Breast epithelium (tissue), 4 donors: ENCODE measurements at places on chromosomes 5 and 9.
A peak's percentile ranks its signal among the peaks of the same experiment; 100 is the strongest.

- no peak for DNase-seq
These were observed 379.5 kb upstream of the GRAMD2B start for GRCh38 chr5:126043688-126044087.

DNA sequence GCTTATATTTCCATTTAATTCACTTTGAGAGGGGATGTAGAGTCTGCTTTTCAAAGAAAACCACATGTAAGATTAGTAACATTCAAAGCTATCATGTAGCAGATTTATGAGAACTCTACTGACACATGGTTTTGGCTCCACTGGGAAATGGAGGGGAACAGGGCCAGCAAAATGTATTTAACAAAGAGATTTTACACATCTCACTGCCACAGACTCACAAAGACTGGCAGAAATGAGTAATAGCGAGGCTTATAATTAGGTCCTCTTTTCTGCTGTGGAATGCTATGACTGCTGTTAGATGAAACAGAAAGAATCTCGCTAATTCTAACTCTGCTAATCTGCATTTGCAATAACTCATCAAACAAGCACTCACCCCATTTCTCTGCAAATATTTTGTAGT lies 4.5 kb downstream of the DAP start:
- DNase-seq: no peak

DNA sequence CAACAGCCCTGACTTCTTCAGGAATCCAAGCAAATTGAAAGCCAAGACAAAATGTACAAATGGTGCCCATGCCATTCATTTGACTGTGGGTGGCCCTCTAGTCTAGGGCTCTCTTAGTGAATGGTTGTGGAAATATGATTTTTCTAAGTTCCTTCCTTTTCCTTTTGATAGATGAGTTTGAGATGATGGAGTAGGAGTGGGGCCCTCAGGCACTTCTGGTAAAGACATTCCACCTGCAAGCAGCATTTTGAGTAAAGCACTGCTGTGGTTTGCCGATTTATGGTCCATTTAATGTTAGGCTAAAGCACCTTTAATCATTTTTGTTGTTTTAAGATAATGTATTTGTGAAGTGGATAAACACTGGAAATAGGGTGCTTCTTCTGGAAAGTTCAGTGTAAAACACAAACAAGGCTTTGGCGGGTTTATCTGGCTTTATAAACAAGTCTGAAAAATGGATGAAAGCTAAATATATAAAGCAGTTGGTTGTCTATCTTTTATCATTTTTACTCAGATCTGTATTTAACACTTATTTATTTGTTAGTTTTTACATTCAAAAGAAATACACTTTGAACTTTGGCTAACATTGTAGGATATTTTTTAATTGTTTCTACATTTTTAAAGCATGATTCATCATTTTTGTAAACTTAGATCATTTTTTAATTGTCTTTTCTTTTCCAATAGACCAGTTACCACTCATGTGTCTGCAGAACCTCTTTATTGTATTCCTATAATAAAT lies 213.5 kb downstream of the PJA2 start:
- DNase-seq: no peak

DNA sequence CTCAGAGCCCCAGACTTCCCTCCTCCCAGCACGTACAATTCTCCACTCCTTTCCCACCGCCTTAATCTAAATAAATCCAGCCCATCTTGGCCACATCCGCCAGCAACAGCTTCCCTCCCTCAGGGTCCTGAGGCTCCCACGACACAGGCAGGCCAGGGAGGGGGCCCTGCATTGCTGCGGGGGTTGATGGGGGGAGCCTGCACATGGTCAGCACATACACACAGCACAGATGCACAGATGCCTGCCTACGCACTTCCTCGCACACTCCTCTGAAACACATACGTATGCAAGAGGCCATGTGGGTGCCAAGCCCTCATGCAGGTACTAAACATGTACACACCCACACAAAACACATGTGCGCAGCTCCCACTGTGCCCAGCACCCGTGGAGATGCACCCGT lies 14.8 kb downstream of the PDGFRB start:
- no peak for DNase-seq

- DNase-seq: no peak
These were observed 71.6 kb downstream of the ERCC6L2 start for GRCh38 chr9:95947118-95947517.

DNA sequence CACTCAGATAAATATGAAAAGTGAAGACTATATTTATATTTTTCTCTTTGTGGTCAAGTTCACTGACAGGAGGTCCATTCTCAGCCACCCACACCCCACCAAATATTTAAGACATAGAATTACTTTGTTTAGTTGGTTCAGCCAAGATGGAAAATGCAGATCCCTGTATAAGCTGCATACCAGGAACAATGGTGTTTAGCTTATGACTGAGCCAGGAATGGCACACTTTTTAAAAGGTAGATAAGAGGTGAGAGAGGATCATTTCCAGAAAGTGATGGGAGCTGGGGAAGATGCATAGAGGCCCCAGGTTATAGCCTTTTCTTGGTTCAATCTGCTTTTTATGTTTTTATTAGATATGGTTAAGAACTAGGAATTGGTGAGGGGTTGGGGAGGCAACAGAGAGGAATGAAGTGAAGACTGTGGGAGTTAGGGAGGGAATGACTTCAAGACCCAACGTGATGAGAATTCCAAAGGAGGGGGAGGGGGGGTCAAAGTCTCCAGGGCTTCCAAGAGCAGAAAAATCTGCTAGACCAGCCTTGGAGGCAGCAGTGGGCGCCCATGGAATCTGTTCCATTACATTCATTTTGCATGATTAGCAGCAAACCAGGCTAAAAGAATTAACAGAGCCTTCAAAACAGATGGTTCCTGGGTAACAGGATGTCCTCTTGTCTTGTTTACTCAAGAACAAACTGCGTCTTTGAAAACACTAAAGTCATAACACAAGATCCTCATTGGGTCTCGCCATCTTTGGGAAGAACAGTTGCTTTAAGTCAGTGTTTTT lies 95.2 kb downstream of the FGF1 start:
- no peak for DNase-seq

- DNase-seq: no peak
These were observed 64.6 kb downstream of the ACTBL2 start for GRCh38 chr5:57417971-57418370.

DNA sequence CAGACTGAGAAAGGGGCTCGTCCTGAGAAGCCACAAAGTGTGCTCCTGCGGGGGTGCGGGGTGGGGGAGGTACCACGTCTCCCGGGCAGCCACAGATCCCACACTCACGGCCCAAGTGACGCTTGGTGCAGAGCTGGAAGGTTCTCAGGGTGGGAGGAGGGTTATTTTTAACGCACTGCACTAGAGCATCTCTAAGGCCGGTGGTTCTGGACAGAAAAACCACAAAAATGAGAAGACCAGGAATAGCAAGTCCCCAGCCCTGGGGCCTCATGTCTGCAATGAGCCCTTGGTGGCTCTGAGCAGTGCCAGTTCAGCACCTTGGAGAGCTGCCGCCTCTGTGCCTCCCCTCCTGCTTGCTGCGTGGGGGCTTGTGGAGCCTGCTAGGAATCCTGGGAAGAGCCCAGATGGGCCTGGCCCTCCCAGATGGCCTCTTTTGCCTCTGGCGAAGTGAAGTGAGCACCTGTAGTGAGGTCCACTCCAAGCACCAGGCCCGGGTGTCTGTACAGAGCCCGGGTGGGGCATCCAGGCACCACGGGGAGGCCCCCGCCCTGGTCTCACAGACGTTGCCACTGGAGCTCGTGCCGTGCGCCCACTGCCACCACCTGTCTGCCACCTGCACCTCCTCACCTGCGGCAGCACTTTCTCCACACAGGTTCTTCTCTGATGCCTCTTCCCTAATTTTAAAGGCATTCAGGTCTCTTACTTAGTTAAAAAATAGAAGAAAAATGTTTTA lies 48.9 kb upstream of the CACNA1B start:
- no peak for DNase-seq

DNA sequence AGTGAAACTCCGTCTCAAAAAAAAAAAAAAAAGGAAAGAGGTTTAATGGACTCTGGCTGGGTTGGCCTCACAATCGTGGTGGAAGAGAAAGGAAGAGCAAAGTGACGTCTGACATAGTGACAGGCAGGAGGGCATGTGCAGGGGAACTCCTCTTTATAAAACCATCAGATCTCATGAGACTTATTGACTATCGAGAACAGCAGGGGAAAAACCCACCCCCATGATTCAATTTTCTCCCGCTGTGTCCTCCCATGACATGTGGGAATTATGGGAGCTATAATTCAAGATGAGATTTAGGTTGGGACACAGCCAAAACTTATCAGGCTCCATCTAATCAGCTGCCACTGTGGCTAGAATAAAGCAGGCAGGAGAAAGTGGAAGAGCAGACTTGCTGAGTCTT lies 610.4 kb upstream of the NUDT12 start:
- no peak for DNase-seq

- DNase-seq: no peak
These were observed 261.1 kb upstream of the ADAMTS16 start for GRCh38 chr5:4879075-4879474.

GRCh38 chr5:102283102-102283797 lies 12.8 kb downstream of the SLCO4C1 start:
- DNase-seq: no peak

GRCh38 chr9:132193227-132194124 lies 31.6 kb downstream of the NTNG2 start:
- no peak for DNase-seq

- no peak for DNase-seq
These were observed 208.1 kb downstream of the GNA14 start for GRCh38 chr9:77440057-77440456.

DNA sequence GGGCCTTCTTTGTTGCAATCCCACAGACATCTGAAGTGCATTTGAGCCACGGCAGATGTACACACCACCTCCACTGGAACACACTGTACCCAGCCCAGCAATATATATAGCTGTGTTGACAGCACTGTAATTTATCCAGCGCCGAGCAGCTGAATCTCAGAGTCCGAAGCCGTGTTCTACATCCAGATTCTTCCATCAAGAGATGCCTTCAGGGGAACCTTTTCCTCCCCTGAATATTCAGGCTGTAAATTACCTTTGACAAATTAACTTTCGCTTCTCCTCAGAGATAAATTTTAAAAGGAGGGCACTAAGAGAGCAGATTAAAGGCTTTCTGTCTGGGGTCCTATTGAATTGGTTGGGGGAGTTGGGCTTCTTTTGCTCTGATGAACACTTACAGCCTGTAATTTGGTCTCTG lies 76.4 kb downstream of the ROR2 start:
- DNase-seq: no peak

DNA sequence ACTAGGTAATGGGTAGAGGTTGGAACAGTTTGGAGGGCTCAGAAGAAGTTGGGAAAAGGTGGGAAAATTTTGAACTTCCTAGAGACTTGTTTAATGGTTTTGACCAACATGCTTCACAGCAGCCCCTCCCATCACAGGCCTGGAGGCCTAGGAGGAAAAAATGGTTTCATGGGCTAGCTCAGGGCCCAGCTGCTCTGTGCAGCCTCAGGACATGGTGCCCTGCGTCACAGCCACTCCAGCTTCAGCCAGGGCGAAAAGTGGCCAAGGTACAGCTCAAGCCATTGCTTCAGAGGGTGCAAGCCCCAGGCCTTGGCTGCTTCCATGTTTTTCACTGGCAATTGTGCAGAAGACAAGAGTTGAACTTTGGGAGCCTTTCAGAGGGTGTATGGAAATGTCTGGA lies 453.7 kb downstream of the LRRC70 start:
- no peak for DNase-seq

DNA sequence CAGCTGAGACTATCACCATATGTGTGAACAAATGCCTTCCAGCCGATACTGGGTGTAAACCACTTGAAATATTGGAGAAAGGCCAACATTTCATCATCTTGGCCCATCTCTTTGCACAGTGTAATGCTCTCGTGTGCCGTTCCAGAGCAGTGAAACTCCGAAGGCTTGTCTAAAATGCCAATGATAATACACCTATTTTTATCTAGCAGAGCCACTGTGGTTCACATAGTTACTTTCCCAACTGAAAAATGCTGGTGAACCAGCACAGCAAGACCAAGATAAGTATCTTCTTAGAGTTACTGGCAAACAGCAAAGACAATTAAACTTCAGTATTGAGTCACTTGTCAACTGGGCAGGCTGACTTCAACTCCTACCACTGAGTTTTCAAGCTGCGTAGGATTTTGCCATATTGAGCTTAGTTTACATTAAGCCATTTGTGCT lies 379.9 kb upstream of the ACTBL2 start:
- no peak for DNase-seq

- no peak for DNase-seq
These were observed 58.4 kb downstream of the UGCG start for GRCh38 chr9:111955048-111955447.

DNA sequence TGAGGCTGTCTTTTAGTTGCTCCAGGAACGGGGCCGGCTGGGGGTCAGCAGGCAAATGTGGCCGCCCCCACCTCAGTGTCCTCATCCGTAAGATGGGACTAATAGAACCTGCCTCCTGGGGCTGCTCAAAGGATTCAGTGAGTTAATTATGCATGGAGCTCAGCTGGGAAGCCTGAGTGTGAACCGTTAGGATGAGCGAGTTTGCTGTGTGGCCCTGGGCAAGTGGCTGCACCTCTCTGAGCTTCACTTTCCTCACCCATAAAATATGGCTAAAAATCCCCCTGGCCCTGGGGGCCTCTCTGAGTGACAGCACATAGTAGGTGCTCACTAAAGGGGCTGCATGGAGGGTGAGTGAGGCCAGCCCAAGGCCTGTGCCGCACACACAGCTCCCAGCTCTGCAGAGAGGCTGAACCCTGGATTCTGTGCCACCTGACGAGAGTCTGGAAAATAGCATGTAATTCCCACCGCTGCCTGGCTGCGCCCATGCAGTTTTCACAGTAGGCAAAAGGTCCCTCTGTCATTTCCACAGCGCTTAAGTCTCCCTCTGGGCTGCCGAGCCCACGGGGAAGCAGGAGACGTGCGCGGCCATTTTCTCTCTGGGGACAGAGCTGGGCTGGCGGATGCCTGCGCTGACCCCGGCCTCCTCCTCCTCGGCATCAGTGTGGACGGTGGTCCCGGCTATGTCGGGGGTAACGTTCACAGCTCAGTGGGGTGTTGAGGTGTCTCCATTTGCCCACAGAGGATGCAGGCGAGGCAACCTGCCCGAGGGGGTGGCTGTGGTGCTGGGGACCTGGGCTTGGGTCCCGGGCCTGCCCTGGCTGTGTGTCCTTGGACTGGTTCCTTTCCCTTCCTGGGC lies 18.2 kb downstream of the ASS1 start:
- no peak for DNase-seq

DNA sequence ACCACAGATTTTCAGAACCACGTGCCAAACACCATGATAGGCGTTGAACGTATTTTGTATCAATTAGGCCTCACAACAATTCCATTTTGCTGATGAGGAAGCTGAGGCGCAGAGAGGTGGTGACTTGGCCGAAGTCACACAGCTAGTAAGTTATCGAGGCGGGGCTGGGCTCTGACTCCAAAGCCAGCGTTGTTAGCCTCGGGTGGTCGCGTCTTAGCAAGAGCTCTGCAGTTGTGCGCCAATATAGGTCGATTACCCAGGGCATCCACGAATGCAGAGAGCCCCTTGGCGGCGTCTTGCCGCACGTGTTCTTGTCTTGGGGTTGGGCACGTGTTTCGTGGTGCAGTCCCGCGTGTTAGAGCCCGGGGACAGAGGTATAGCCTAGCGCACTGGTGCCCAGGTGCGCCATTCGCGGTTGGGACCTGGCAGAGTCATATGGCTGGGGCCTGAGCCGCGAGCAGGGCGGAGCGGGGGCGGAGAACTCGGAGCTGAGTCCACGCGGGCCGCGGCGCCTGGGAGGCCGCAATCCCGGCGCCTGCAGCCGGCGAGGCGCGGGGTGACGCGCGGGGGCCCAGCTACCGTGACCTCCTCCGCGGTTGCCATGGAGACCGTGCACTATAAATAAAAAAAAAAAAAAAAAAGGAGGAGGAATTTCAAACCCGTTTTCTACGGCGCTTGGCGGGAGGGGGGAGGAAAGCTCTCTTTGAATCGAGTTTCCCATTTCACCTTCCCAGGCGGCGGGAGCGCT lies 62.3 kb downstream of the CXXC5 start:
- DNase-seq: peak; percentile 54
